ENCODE measurements at places on chromosomes 4 and X.

DNA sequence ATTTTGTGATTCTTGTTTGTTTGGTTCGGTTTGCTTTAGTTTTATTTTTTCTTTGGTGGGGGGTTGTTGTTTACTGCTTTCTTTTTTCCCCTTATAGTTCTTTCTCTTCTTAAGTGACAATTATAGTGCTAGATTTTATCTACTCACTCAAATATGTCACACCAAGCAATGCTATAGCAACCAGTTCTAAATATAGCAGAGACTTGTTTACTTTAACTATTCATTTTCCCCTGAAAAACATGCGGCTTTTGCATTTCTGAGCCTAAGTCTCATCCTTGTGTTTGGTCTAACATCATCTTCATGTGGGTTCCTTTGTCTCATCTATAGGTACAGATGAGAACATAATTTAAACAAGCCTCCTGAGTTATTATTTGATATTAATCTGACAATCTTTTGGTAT lies 676.6 kb downstream of the FAT4 start:
- no peak for DNase-seq

DNA sequence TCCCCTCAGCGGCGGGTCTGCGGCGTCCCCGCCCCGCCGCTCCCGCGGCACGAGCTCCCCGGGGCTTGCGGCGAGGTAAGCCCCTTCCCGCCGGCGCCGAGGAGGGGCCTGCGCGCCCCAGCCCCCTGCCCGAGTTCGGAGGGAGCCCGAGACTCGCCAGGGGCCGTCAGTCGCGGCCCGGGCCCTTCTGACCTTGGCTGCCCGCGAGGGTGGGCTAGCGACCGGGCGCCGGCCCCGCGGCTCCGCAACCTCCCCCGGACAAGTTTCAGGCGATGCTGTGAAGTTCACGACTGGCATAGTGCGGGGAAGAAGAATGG lies 554 bp downstream of the CDKL5 start:
- DNase-seq = no peak

- no peak for DNase-seq
These were observed 127.6 kb upstream of the INTU start for GRCh38 chr4:127505203-127505602.

DNA sequence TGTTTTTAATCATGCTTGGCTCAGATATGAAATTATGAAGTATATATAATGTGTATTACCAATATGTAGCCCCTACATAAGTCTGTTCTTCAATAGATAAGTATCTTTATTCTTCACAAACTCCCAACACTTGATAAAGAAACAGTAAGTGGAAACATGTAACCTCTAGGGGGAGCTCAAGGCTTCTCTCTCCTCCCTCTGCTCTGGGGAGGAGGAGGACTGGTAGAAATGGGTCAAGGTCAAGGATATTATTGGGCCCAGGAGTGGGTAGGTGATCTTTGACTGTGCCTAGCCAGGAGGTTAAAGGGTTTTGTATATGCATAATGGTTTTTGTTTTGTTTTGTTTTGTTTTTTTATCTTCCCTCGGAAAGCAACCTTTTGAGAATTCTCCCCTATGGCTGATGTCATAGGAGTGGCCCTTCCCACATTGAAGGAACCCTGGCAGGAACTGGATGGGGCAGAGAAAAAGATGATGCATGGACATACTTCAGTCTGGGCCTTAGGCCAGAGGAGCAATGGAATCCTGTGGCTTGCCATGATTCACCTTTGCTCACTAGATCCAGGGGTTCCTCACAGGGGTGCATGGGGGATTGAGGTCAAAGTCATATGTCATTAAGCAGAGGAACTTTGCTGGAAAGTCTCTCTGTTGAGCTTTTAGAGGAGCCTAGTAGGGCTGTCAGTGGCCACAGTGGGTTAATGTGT lies 460.3 kb downstream of the MID1IP1 start:
- peak; percentile 1 for DNase-seq

- no peak for DNase-seq
These were observed 6.0 kb upstream of the BTC start for GRCh38 chr4:74800310-74800709.

GRCh38 chrX:102768987-102769761 lies 48.6 kb downstream of the GPRASP3 start:
- DNase-seq = peak; percentile 30

- DNase-seq = no peak
These were observed 142.1 kb upstream of the FTHL17 start for GRCh38 chrX:31213941-31214340.

DNA sequence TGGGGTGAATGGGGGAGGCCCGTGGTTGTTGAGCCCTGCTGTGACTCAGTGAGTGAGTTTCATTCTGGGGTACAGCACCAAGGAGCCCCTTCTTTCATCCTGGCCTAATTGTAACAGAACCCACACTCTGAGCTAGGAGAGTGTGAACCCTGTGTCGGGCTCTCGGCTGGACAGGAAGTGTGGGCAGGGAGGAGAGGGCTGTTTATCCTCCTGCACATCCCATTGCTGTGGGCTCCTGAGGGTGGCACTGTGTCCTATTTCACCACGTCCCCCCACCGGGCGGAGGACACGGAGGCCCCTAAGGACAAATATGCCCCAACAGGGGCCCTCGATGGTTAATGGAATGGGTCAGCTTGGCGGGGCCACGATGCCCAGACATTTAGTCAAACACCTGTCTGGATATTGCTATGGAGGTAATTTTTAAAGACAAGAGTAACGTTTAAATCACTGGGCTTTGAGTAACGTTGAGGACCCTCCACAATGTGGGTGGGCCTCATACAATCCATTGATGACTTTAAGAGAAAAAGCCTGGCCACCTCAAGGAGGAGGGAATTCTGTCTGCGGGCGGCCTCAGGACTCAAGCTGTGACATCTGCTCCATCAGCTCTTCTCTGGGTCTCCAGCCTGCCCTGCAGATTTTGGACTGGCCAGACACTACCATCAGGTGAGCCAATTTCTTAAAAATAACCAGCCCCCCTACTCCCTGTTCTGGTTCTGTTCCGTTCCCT lies 46.1 kb upstream of the SORCS2 start:
- DNase-seq = no peak

GRCh38 chr4:178752954-178753525 lies 1310.8 kb upstream of the AGA start:
- DNase-seq = no peak

GRCh38 chrX:15464704-15465103 lies 28.4 kb downstream of the PIR start:
- DNase-seq = no peak

Measured in GM12891 (cell line).